Right atrium auricular region (tissue), 2 donors: ENCODE measurements at places on chromosomes 2 and 18.

- no peak overlapping the region for H3K27ac ChIP-seq
- H3K36me3 ChIP-seq = no peaks in the 10 kb centered on the region
- DNase-seq = no peak
- no peak overlapping the region for H3K4me3 ChIP-seq
These were observed 299.5 kb downstream of the DSC3 start for GRCh38 chr18:30743033-30743432.

GRCh38 chr2:239512054-239512453, 111.2 kb upstream of the HDAC4 start:
- DNase-seq = no peak
- H3K36me3 ChIP-seq = no peaks in the 10 kb centered on the region
- H3K27me3 ChIP-seq = no peaks in the 10 kb centered on the region

DNA sequence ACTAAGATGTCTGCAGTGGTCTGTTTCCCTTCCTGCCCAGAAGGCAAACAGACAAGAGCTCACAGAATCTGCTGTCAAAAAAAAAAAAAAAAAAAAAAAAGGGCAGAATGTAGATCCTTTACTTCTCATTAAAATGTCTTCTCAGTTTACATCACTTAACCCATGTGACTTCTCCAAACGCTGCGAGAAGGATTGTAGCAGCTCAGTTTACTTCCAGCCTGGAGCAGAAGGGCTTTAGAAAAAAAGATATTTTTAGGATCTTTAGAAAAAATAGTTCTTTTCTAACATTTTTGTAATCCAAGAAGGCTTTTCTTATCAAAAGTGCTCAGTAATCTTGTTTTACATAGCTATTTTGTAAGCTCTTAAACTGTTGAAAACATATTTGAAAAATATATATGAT, 425.4 kb downstream of the CNTNAP5 start:
- DNase-seq = no peak
- no peak overlapping the region for H3K4me3 ChIP-seq
- no peak overlapping the region for H3K27ac ChIP-seq
- H3K36me3 ChIP-seq = no peaks in the 10 kb centered on the region
- no peaks in the 10 kb centered on the region for H3K4me1 ChIP-seq

DNA sequence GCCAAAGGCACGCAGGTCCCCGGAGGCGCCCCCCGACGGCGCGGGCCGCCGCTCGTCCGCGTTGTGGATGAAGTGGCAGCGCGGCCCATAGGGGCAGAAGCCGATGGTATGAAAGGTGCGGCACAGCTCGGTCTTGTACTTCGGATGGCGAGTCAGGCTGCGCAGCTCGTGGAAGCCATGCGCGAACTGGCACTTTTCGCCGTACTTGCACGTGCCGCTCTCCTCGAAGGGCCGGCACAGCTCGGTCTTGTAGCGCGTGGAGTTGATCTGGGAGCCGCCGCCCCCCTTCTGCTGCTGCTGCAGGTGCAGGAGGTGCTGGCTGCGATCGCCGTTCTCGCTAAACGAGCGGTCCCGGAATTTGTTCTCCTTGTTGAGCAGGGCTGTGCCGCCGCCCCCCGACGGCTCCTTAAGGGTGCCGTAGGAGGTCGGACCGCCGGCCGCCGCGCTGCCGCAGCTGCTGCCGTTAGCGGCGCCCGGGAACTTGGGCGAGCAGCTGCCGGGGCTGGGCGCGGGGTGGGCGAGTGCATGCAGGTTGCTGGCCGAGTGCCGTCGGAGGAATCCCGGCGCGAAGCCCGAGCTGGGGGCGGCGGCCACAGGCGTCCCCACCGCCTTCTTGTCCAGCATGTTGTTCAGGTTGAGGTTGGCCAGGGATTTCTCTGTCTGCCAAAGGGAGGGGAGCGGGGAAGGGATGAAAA, 1.2 kb downstream of the ZFP36L2 start:
- no peaks in the 10 kb centered on the region for H3K27me3 ChIP-seq
- peaks cover 56% of the 10 kb centered on the region for H3K4me1 ChIP-seq
- peak overlapping the region; percentile 92 for H3K4me3 ChIP-seq
- peak overlapping the region; percentile 100 for H3K27ac ChIP-seq
- DNase-seq = no peak

DNA sequence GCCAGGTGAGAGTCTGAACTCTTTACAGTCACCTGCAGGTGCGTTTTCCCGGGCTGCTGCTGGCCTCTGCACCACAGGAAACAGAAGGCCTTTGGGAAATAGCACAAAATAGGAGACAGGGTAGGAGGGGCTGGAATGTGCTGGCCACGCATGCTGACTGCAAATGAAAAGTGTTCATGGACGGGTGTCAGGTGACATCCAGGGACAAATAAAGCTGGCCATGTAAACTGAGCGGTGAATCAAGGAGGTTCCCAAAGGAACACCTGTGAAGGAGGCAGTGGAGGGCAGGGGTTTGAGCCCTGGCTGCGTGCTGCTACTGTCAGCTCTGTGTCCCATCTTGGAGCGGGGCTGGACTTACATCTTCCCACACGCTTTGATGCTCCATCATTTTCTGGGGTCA, 42.4 kb upstream of the GBX2 start:
- no peak overlapping the region for H3K4me3 ChIP-seq
- no peaks in the 10 kb centered on the region for H3K36me3 ChIP-seq
- H3K4me1 ChIP-seq = no peaks in the 10 kb centered on the region
- DNase-seq = no peak
- no peak overlapping the region for H3K27ac ChIP-seq
- no peaks in the 10 kb centered on the region for H3K27me3 ChIP-seq

GRCh38 chr2:230788554-230789175, 76.0 kb downstream of the CAB39 start:
- H3K36me3 ChIP-seq = peaks cover 14% of the 10 kb centered on the region
- H3K27me3 ChIP-seq = no peaks in the 10 kb centered on the region
- no peak for DNase-seq
- H3K27ac ChIP-seq = no peak overlapping the region
- H3K4me3 ChIP-seq = no peak overlapping the region

DNA sequence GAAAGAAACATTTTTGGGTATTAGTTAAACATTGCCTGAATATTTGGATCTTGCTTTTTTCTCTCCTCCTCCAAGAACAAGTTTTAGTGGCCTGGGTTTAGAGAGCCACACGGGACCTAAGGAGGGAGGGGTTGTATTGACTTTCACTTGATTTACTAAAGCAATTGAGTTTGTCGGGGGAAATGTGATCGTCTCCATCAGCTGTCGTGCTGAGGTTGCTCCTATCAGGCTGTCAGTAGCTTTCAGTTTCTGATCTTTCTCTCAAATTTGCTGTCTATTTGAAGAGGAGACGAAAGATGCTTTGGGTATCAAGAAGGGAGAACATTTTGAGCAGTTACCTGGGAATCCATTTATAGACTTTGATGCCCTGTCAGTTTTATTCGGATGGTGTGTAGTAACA, 106.0 kb downstream of the SETBP1 start:
- H3K4me1 ChIP-seq = no peaks in the 10 kb centered on the region
- no peaks in the 10 kb centered on the region for H3K36me3 ChIP-seq
- H3K27ac ChIP-seq = no peak overlapping the region
- H3K27me3 ChIP-seq = no peaks in the 10 kb centered on the region
- H3K4me3 ChIP-seq = no peak overlapping the region

GRCh38 chr2:155748131-155748530, 584.4 kb downstream of the NR4A2 start:
- H3K4me3 ChIP-seq = no peak overlapping the region
- no peaks in the 10 kb centered on the region for H3K27me3 ChIP-seq
- no peak overlapping the region for H3K27ac ChIP-seq
- DNase-seq = no peak
- H3K36me3 ChIP-seq = no peaks in the 10 kb centered on the region
- no peaks in the 10 kb centered on the region for H3K4me1 ChIP-seq

GRCh38 chr18:22627506-22627905, 209.8 kb upstream of the CTAGE1 start:
- H3K4me3 ChIP-seq = no peak overlapping the region
- no peaks in the 10 kb centered on the region for H3K27me3 ChIP-seq
- no peaks in the 10 kb centered on the region for H3K36me3 ChIP-seq
- DNase-seq = no peak

DNA sequence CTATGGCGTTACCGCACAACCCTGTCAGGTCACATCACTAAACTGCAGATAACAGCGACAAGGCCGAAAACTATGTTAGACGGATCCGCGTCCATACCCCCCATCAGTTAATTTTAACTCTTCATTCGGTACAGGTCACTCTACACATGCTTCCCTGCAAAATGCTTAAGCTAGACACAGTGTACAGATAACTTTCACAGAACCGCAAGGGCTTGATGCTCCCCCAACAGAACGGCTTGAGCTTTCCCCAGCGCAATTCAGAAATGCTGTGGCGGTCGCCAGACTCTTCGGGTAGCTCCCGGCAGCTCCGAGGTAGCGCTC, 283 bp upstream of the RBBP8 start:
- H3K27ac ChIP-seq = peak overlapping the region; percentile 99
- H3K36me3 ChIP-seq = no peaks in the 10 kb centered on the region
- H3K4me3 ChIP-seq = peak overlapping the region; percentile 91
- no peak for DNase-seq
- H3K27me3 ChIP-seq = no peaks in the 10 kb centered on the region
- peaks cover 8% of the 10 kb centered on the region for H3K4me1 ChIP-seq

DNA sequence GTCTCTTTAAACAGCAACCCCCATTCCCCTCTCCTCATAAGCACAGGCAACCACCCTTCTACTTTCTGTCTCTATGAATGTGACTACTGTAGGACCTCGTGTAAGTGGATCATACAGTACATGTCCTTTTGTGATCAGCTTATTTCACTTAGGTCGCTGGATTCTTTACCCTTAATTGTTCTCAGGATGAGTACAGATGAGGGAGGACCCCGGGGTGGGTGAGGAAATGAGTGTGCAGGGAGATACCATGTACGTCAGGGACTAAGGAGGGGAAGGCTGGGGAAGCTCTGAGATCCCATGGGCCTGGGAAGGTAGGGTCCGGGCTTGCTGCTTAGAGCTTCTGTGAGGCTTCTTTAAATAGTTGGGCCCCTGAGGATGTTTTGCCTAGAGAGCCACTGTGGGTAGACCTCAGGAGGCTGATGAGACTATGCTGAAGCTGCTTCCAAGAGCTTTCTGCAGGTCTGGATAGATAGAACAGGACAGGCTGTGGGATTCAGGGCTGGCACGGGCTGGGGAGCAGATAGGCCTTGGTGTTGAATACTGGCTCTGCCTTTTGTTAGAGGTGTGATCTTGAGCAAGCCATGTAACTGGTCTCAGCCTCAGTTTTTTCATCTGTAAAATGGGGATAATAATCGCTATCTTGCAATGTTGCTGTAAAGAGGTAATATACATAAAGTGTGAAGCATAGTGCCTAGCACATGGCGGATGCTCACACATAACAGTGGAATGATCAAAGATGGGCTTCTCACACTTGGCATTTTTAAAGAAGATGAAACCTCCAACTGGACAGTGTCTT, 155.3 kb downstream of the PRKCE start:
- no peak overlapping the region for H3K4me3 ChIP-seq
- H3K4me1 ChIP-seq = no peaks in the 10 kb centered on the region
- H3K27me3 ChIP-seq = no peaks in the 10 kb centered on the region
- DNase-seq = no peak
- H3K27ac ChIP-seq = no peak overlapping the region

DNA sequence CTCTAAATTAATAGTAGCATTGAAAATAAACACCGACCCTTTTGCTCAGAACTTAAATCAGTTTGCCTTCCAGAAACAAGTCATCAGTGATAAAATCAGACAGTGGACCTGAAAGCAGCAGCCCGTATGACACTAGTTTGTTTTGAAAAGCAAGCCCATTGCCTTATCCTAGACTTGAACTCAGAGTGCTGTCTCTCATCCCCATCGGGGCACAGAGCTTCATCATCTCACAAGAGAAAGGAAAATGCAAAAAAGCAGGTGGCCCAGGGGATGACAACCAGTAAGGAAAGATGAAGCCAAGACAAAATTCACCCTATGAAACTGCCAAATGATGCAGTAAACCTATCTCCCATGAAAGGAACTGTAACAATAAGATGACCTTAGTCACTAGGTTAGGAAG, 71.2 kb downstream of the CERKL start:
- no peak overlapping the region for H3K27ac ChIP-seq
- DNase-seq = no peak
- no peak overlapping the region for H3K4me3 ChIP-seq
- H3K36me3 ChIP-seq = no peaks in the 10 kb centered on the region
